Stimulated activated CD4-positive, alpha-beta T cell treated with anti-CD3 and anti-CD28 coated beads, Interleukin-2, amount 100 ng/mL, for 48 hours (primary cell): ENCODE measurements at places on chromosomes 2 and 18.

DNA sequence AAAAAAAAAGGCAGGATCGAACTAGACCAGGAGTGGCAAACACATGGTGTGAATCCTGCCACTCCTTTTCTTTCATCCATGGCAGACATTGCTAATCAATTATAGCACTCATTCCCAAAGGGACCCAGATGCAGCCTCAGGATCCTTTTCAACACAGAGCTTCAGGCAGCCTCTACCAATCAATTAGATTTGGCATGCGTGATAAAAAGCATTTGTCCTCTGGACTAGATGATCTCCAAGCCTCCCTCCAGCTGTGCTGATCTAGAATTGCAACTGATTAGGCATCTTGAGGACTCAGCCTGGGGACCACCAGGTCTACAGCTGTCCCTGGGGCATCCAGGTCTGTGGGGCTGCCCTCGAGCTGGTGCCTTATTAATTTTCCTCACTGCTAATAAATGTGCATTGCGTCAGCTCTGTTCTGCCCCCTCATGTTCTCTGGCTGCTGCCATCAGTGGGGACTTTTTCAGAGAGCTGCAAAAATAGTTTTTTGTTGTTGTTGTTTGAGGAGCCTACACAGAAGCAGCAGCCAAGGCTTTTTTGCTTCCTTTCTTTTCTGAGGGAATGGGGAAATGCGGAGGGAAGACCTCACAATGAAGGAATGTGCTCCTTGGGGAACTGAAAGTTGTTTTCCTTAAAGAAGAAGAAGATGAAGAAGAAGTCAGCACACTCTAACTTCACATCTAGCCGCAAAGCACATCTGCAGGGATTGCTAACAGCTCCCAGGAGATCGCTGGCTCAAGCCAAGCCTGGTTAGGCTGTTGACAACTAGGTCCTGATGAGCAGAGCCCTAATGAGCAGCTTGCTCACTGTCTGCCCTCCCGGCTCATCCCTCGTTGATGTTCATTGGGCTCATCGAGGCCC lies 8.8 kb upstream of the ATOH8 start:
- DNase-seq, result no peak

DNA sequence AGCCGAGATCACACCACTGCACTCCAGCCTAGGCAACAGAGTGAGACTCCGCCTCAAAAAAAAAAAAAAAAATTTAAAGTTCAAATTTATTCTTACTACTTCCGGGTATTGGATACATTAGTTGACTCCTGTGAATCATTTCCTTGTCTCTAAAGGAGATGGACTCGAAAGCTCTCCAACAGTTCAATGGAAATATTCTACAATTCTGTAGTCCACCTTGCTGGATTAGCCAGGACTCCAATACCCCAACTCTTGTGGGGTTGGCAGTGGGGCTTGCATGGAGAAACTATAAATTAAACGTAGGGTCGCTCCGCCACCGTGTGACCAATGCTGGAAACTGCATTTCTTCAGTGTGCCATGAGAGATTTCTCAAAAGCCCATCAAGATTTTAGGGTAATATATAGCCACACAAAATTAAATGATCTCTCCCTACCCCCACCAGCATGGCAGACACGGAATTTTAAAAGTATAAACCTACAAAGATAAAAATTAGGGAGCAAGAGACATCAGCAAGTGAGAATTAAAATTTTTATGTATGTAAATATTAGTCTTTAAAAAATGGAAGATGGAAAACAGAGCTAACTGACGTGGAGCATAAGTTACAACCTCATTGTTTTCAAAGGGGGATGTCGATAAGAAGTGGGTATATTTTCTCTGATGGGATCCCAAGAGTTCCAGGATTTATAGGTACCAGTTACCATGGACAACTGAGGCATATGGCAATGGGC lies 27.8 kb upstream of the GAREM2 start:
- DNase-seq, result peak; percentile 56

- no peak for DNase-seq
Measured at GRCh38 chr2:71064754-71065621, 3.5 kb upstream of the NAGK start.

DNA sequence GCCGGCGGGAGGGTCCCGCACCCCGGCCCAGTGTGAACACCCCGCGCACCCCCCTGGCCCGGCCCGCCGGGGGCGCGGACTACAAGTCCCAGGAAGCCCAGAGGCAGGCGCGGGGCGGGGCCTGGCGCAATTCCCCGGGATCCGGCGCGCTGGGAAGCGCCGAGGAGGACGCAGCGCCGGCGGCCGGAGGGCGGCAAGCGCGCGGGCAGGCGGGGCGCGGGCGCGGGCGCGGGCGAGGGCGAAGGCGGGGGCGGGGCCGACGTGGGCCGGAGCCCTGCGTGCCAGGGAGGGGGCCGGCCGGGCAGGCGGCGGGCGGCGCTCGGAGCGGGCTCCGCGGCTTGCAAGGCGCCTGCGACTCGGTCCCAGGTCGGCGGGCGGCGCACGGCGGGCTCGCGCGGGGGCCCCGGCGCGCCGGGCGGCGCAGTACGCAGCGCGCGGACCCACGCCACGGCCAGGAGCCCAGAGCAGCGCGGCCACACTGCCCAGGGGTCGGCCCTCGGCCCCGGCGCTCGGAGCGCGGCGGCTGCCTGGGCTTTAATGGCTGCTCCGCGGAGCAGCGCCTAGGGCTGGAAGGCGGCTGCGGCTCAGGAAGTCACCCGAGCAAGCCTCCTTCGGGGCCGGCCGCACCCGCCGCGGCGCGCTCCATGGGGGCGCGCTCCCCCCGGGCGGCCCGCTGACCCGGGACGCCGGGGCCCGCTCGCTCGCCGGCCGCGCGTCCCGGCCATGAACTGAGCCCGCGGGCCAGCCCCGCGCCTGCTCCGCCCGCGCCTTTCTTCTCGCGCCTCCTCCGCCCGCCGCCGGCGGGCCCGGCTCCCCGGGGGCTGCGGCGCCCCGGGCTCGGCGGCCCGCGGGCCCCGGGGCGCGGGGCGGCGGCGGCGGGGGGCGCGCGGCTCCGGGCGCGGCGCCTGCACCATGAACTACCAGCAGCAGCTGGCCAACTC lies at the start of gene AGAP1:
Gene AGAP1 (plus strand): TSS at position 269 of the 941 bp plus-strand sequence.
- DNase-seq, result no peak

DNA sequence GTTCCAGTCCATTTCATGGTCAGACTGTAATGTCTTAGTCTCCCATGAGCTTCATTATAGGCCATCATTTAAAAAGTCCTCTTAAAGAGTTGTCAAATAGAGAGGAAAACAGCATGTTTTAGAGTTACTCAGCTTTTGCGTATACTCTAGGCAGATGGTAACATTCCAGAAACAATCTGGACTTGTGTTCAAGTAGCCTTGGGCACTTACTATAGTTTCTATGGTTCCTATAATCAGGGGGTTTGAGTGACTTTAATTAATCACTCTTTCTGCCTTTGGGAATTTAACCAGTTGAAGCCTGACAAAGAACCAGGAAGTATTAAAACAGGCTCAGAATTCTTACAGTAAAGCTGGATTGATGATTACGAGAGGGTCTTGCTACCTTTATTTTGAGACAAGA lies 42.1 kb upstream of the SCN7A start:
- no peak for DNase-seq

DNA sequence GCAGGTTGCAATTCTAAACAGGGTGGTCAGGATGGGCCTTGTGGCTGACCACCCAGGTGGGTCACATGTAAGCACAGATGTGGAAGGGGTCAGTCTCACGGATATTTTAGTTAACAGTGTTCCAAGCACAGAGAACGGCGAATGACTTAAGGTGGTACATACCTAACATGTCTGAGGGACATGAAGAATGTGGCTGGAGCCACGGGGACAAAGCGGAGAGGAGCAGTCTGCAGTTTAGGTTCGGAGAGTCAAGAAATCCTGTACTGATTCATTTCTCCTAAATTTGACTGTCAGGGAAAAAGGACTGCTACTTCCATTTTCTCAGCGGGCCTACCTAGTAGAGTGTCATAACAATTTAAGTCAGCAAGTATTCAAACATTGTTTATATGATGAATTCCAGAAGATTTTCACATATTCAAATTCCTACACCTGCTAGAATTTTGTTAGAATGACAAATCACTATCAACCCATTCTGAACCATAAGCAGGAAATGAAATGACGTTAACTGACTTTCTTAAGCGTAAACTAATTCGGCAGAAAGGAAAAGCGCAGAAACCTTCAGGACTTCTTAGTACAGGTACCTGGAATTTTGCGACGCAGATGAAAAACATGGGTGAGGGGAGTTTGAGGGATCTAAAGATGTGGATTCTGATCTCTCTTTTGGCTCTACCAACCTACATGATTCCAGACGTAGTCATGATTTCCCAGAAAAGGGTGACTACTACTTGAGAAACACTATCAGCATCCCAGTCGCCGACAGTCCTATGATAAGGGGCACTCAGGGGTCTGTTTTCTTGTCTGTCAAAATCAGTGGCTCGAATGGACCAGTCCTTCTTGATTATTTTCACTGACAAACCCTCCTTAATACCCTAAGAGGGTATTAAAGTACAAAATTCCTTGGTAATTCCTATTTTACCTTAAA lies 41.3 kb downstream of the PTPN2 start:
- DNase-seq, result no peak

DNA sequence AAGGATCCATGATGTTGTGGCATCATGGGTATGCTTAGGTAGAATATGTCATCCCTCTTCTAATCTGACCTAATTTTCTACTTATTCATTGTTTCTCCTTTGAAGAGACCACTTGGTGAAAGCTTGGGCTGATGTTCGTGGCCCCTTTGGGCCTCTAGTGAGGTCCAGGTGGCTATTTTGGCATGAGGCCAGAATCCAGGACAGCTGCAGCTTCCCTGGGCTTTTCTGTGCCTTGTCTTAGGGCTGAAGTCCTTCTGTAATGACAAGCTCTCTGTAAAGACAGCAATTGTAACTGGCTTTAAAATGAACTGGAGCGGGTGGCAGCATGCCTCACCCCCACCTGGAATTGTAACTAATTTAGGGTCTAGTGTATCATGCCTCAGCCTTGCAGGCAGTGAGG lies 15.6 kb upstream of the MC2R start:
- DNase-seq, result no peak

DNA sequence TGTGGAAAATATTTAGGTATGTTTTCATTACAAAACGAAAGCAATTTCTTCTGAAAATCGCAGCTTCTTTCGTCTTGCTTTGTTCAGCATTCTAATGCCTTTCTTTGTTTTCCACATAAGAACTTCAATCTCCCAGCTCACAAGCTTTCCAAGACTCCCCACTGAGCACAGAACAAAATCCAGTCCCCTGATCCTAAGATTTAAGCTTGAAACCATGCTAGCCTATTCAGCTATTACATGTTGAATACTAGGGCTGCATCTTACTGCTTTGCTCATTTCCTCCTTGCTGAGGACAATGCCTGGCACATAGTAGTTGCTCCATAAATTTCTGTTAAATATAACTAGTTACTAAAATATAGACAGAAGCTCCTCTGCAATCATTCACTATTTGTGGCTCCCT lies 160.6 kb downstream of the GALNT3 start:
- no peak for DNase-seq

GRCh38 chr18:31510319-31510718 lies 12.3 kb downstream of the DSG2 start:
- no peak for DNase-seq

DNA sequence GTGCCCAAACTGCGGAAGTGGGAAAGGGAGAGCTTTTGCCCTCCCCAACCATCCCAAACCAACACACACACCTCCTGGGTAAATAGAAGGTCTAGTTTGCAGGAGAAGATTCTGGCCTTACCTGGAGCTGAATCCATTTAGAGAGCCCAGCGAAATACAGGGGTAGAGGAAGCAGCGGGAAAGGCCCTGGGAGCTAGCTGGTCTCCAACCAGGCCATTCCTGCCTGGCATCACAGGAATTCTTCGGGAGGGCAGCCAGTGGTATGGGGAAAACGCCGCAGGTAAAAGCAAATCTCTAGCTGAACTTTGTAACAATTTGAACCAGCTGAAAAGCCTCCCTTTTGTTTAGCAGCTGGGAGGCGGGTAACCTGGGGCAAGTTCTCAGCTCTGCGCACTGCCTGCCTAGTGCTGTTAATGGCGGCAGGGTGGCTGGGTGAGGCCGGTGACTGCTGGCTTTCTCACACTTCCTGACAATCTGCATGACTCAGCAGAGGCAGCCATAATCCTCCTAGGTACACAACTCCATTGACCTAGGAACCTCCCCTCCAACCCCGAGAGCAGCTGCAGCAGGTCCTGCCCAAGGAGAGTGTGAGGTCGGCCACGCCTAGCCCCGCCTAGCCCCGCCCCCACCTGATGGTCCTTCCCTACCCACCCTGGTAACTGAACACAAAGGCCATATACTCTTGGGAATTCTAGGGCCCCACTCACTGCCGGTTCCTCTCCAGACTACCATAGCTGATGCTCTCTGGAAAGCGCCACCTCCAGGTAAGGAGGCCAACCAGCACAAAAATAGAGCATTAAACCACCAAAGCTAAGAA lies 483.8 kb upstream of the REG3G start:
- no peak for DNase-seq

DNA sequence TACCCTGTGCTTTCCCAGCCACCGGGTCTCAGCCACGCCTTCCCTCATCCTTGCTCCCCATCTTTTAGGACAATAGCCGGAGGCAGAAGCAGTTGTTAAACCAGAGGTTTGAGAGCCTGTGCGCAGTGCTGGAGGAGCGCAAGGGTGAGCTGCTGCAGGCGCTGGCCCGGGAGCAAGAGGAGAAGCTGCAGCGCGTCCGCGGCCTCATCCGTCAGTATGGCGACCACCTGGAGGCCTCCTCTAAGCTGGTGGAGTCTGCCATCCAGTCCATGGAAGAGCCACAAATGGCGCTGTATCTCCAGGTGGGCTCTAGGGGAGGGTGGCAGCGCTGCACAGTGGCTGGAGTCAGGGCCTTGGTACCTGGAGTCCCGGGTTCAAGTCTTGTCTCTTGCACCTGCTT lies 2.7 kb downstream of the UCN start:
- no peak for DNase-seq

DNA sequence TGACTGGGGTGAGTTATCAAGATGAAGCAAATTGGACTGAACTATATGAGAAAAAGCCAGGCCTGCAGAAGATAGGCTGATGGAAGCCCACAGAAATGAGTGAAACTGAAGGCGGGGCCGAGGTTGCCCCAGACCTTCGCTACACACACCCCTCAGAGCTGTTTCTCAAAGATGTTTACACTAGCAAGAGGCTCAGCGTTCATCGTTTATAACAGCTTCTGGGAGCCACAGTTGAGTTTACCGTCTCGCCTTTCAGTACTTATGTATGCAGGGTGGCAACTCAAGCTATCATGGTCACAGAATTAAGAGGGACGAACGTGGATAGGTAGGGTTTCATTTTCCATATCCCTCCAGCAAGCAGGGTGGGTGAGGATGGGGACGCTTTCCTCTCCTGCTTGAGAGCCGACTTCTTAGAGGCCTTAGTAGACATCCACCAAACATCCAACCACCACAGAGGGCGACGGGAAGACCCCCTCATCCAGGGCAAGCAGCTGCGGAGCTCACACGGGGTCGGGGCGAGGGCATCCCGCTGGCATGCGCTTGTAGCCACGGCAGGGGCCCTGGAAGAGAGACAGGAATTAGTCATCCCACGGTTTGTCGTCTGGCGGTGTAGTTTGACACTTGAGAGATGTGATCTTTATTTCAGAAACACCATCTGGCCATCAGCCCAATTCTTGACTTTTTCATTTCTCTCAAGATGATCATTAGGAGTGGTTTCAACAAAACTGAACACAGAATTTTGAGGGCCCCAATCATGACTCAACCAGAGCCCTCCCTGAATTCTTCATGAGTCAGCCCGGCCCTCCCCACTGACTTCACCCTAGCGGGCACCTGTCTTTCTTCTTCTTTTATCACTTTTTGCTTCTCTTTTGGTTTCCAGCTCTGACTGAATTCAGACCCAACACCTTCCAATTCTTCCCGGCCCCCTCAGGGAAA lies 109.1 kb upstream of the CTDP1 start:
- DNase-seq, result no peak
